ENCODE measurements at places on chromosomes 11 and 22.

DNA sequence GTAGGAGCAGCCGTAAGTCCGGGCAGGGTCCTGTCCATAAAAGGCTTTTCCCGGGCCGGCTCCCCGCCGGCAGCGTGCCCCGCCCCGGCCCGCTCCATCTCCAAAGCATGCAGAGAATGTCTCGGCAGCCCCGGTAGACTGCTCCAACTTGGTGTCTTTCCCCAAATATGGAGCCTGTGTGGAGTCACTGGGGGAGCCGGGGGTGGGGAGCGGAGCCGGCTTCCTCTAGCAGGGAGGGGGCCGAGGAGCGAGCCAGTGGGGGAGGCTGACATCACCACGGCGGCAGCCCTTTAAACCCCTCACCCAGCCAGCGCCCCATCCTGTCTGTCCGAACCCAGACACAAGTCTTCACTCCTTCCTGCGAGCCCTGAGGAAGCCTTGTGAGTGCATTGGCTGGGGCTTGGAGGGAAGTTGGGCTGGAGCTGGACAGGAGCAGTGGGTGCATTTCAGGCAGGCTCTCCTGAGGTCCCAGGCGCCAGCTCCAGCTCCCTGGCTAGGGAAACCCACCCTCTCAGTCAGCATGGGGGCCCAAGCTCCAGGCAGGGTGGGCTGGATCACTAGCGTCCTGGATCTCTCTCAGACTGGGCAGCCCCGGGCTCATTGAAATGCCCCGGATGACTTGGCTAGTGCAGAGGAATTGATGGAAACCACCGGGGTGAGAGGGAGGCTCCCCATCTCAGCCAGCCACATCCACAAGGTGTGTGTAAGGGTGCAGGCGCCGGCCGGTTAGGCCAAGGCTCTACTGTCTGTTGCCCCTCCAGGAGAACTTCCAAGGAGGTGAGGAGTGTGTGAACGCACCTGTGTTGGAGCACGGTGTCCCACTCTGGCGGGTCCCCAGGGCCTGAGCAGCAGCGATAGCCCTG, at the start of gene TAGLN:
TAGLN (plus strand) TSS at position 318 of the 863 bp plus-strand sequence. CDS start 3,644 bp downstream, outside the sequence.
- DNase-seq: no peak

- peak; percentile 27 for DNase-seq
Measured at GRCh38 chr22:36986242-36986821, 32.9 kb downstream of the TST start.

GRCh38 chr11:17400048-17400775, 11.8 kb upstream of the KCNJ11 start:
- peak; percentile 19 for DNase-seq

DNA sequence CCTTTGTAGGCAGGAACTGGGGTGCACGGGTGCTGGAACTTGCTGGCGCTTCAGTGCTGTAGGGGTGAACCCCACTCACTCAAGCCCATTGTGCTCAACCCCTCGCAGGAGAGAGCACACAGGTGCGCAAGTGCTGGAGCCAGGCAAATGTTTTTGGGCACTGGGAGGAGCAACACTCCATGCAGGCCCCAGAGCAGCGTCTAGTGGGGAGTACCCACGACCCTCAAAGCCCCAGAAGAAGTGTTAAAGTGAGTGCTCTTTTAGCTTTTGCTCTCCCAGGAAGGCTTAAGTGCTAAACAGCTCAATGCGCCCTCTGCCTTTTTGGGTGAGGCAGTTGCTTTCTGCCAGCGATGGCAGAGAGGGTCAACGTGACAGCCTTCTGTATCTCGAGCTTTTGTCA, 282.2 kb upstream of the ARHGAP42 start:
- DNase-seq: no peak

- DNase-seq: no peak
Measured at GRCh38 chr22:20231514-20232236, 36.4 kb downstream of the RTN4R start.

GRCh38 chr11:72083414-72083813, 2.8 kb downstream of the LRRC51 start:
- DNase-seq: no peak

DNA sequence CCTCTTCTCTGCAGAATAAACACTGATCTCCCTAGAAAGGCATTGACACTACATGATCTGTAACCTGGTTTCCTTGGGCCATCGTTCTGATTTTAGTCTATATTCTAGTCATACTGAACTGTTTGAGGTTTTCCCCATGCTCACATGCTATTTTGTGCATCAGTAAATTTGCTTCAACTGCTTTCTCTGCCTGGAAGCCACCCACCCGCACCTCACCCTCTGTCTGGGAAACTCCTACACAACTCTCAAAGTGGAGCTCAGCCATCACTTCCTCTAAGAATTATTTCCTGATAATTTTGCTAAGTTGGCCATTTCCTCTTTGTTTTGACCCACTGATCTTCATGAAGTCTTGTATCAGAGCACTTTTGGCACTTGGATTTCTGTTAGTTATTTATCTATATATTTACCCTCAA, 36.1 kb downstream of the MMP20 start:
- peak; percentile 17 for DNase-seq

DNA sequence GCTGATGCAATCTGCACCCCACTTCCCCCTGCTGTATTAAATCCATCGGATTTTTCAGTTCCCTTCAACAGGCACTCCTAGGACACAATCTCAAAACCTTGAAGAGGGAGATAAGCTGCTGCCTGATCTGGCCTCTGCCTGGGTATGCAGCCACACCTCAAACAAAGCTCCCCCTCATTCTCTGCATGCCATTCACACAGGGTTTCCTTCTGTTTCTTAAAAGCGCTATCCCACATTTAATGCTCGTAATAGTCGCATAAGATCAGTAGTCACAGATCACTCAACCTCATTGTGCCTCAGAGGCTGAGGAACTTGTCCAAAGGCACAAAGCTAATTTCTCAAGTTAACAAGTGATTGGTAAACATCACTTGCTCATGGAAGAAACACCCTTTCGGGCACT, 34.0 kb downstream of the UQCR10 start:
- no peak for DNase-seq

GRCh38 chr11:63375434-63375833, 5.8 kb downstream of the SLC22A9 start:
- no peak for DNase-seq

GRCh38 chr11:88411265-88411664, 73.7 kb upstream of the CTSC start:
- DNase-seq: no peak

GRCh38 chr11:86938900-86939880, 16.0 kb downstream of the FZD4 start:
- peak; percentile 53 for DNase-seq

- DNase-seq: no peak
Measured at GRCh38 chr11:98536023-98536422, 484.7 kb upstream of the CNTN5 start.

- no peak for DNase-seq
Measured at GRCh38 chr11:117851106-117851505, 25.4 kb downstream of the FXYD6 start.

- no peak for DNase-seq
Measured at GRCh38 chr11:39288011-39288410, 2171.4 kb downstream of the LRRC4C start.

- DNase-seq: no peak
Measured at GRCh38 chr11:22432291-22433093, 94.3 kb downstream of the SLC17A6 start.

GRCh38 chr22:33167998-33168790, 110.0 kb upstream of the SYN3 start:
- no peak for DNase-seq
